ENCODE measurements at places on chromosomes 4 and X. TPM values are rescaled to one million over a fixed set of nuclear protein-coding genes. Genes with fewer than 3 reads are reported as not detected.

DNA sequence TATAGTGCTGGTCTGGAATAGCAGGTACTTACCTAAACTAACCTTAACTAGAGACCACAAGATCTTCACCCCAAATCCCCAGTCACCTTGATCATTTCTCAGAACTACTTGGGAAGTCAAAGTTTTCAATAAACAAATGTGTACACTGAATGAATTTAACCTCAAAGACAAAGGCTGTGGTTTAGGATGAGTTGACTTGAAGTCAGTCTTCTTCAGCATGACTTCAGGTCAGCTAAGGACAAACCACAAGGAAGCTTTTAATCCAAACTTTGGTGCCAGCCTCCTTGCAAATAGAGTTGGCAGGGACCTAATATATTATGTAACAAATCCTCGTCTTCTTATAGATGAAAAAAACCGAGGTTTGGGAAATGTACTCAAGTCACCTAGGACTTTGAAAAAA lies 21.2 kb upstream of the VCX2 start:
- no peak for DNase-seq

DNA sequence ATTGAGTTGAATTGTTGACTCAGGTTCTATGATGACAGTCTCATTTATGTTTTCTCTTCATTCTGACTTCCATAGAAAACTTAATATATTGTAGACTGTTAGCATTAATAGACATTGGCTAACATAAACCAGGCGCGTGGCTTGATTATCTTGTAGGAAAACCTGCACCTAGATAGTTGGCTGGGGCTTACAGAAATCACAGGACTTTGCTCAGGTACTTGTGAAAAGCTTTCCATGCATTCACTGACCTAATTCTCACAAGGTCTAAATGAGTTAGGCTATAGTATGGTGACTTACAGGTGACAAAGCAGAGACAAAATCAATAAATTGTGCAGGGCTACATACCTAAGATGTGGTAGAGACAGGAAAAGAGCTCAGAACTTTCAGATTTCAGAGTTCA lies 212.8 kb downstream of the GPAT3 start:
- DNase-seq: no peak

DNA sequence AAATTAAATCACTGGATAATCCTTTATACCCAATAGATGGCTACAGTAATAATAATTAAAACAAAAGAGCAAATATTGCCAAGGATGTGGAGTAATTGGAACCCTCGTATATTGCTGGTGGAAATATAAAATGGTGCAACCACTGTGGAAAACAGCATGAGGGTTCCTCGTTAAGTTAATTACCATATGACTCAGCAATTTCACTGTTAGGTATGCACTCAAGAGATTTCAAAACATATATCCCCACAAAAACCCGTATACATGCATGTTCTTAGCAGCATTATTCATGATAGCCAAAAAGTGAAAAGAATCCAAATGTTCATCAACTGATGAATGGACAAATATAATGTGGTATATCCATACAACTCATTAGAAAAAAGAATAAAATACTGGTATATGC lies 103.3 kb downstream of the TEX13C start:
- no peak for DNase-seq

DNA sequence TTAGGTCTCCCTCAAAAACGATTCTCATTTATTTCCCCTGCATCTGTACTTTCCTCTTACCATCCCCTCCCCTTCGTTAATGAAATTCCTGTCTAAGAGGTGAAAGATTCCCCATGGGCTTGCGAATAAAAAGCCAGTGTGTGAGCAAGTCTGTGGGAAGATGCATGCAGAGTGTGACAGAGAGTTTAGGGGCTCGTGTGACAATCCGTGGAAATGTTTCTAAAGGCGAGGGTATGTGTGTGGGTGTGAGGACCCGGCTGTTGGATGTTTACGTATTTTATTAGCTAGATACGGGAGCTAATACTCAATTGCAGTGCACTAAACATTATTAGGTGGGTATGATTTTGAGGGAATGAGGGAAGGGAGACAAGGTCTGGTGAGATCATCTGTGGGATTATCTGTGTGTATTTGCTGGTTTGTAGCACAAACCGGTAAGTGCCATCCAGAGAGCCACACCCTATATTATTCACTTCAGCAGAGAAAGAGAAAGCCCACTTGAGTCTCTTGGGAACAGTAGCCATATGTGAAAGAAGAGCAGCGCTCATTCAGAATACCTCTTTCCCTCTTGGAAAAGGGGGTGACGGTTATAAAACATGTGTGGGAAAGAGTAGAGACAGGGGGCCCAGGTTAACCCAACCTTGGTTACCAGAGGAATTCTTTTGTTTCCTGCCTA lies 893 bp upstream of the HOPX start:
- DNase-seq: no peak

- DNase-seq: no peak
Observed at GRCh38 chrX:17028356-17028755, 81.9 kb downstream of the REPS2 start.

DNA sequence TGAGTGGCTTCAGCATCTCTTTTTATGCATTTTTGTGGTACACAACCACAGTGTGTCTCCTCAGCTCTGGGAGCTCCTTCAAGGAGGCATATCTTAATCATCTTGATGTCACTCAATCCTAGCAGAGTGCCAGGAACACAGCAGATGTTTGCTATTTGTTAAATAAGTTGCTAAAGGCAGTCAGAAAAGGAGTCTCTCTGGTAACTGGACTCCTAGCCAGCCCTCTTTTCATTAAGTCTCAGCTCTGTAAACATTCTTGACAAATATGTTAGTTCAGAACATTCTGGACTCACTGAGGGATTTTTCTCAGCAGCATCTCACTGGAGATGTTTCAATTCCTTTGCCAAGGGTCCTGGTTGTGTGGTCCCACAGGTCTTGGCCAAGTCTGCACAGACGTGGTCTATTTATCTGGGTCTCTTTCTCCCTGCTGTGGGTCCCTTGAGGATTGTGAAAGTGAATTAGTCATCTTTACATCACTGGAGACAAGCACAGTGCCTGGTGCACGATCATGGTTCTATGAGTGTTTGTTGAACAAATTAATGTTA lies 20.3 kb upstream of the FAM9C start:
- no peak for DNase-seq

- no peak for DNase-seq
Observed at GRCh38 chr4:7377223-7377865, 57.4 kb downstream of the PSAPL1 start.

DNA sequence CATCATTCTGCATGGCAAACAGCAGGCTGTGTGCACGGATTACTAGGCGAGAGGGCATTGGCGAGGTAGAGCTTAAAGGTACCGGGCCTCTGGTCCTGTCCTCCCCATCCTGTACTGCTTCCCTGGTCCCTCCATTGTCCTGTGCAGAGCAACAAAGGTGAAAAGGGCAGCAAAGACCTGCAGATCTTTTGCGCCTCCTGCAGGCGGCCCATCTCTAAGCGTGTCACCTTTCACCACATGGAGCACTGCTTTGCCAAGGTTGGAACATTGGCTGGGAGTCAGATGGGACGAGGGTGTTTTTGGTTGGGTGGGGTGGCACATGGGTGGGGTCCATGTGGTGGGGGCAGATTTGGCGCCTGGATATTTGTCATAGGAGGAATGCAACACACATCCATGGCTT lies 64.7 kb upstream of the UXT start:
- DNase-seq: no peak

DNA sequence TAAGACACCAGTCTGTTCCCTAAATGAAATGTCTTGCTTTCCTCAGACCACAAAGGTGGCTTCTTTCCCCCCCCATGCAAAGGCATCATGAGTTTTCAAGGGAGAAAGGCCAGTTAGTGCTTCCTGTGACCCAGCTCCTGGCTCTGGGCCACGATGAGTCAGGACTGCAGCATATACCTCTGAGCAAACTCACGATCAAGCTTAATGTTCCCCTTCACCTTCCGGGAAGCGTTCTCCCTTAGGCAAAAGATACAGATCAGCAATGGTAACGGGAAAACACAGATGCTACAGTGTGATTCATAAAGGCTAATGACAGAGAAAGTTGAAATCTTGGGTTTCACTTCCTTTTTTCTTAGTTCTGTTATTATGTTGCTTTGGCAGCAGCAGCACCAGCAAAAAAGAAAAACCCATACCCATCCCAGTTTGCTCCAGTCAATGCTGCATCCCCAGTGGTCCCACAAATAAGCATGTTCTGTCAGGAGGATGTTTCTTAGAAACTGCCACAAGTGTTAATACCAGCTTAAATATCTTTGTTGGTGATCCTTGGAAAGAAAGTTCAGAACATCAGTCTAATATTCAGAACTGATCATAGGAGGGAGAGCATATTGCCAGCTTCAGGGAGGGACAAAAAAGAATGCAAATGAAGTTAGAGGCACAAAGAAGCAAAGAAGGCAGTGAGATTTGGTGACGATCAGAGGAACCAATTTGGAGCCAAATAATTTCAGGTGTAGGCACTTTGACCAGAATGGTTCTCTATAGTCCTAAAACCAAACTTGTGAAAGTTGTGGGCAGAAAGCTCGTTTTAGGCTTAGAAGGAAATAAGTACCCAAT lies 41.2 kb downstream of the LONRF3 start:
- no peak for DNase-seq

DNA sequence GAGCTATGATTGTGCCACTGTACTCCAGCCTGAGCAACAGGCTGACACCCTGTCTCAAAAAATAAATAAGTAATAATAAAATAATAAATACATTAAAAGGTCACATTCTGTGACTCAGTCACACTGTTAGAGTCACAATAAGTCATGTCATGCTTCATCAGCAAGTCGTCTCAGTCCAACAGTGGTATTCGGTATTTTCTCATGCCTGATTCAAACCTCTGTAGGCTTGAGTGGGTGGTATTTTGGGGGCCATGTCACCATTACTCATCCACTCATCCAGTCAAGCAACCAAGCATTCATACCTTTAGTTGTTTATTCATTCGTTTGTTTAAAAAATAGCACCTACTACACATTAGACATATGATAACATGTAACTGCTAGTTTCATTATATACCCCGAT lies 46.9 kb downstream of the SUPT20HL2 start:
- no peak for DNase-seq

Gene VEGFC
- 17.0 TPM for total RNA-seq

Gene FAM13A
- total RNA-seq: 39.9 TPM

DNA sequence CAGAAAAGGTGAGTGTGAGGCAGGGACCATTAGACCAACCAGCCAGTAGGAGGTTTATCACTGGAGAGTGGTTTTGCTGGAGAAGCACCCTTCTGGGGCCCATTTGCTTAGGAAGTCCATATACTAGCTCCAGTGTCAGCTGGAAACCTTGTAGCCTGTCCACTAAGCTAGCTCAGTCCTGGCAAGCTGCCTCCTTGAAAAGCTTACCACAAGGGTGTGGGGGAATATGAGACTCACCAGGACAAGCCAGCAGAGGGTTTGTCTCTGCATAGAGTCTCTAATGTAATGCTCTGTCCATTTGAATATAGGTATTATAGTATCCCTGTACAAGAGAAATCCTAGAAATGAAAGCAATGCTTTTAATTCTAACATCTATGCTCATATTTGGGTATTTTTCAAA lies 86.3 kb downstream of the FBXL5 start:
- DNase-seq: no peak

DNA sequence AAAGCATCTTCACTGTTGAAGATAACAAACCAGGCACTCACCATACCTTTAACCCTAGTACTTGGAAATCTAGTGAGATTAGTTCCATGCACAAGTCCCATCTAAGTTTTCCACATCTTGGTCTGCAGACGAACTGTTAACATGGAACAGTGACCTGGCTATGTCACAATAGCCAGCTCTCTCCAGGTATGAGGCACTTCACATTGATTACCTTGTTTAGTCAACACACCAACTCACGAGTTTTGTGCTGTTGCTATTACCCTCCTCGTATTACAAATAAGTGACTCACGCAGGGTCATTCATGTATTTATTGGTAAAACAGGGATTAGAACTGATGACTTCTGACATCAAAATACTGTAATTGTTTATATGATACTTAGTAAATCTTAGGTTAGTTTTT lies 36.4 kb upstream of the FRAS1 start:
- no peak for DNase-seq

Gene ART3
- 35.8 TPM for total RNA-seq

- no peak for DNase-seq
Observed at GRCh38 chr4:5568931-5569330, 139.4 kb downstream of the EVC2 start.

GRCh38 chrX:15245896-15246295 lies 24.0 kb downstream of the ASB9 start:
- DNase-seq: no peak

Gene S100P
- total RNA-seq: 6.3 TPM

Gene SLC9B1
- total RNA-seq: 3.7 TPM

GRCh38 chr4:153916273-153916755 lies 127.4 kb upstream of the SFRP2 start:
- DNase-seq: no peak

- no peak for DNase-seq
Observed at GRCh38 chrX:141989815-141990214, 86.1 kb downstream of the MAGEC1 start.

Gene FRG2
- total RNA-seq: not detected

DNA sequence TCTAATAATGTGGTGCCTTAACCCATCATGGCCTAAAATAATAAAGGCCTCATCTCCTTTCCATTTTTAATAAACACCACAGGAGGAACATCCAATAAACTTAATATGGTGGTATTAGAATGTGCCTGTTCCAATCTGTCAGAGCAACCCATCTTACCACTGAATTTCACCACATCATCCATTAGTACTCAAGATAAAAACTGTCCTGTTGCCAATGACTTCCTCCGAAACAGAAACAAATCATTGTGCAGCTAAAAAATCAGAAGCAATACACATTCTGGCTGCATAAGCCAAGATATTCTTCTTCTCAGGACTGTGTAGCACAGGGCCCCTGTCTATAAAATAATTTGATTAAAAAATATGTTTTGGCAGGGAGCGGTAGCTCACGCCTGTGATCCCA lies 18.5 kb downstream of the TLR10 start:
- no peak for DNase-seq

- DNase-seq: no peak
Observed at GRCh38 chr4:109072595-109072994, 229.9 kb downstream of the COL25A1 start.

- no peak for DNase-seq
Observed at GRCh38 chr4:28082686-28083390, 1222.2 kb downstream of the STIM2 start.

DNA sequence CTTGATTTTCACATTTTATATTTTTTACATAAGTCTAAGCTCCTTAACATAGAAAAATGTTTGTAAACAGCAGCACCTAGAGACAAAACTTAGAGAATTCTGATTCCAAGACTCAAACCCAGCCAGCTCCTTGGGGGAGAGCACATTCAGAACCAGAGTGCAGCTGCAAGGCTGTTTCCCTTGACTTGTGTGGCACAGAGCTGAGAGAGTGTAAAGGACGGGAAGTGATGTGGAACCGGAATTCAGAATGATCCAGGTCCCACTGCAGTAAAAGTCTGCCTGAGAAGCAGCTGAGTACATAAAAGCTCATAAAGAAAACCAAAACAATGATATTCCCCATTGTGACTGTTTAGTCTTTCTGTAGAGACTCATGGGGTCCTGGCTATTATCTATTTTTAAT lies 713.8 kb downstream of the RAB28 start:
- DNase-seq: no peak
